ENCODE measurements at places on chromosomes 3 and 15.

GRCh38 chr15:75532413-75533250 is 46.5 kb downstream of the PTPN9 start:
- no peak for DNase-seq

GRCh38 chr3:43423639-43424038 is 137.3 kb downstream of the SNRK start:
- no peak for DNase-seq

DNA sequence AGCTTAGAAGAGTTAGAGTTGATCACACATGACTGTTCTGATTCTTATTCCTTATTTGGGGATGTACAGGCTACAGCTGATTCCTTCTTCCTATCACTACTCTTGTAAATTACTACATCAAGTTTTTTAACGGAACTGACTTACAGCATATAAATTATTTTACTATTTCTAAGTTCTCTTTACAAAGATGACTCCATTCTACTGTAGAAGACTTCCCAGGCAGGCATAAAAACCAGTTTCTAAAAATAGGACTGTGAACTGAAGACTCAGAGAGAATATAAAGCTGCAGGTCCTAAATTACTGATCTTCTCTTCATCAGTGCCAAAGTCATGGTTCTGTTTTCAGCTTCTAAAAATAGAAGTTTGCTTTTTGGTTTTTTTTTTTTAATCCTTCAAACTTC is 38.9 kb downstream of the ANO10 start:
- no peak for DNase-seq

- no peak for DNase-seq
Observed at GRCh38 chr15:39468331-39468730, 112.5 kb upstream of the THBS1 start.

- no peak for DNase-seq
Observed at GRCh38 chr3:45223889-45224727, 2.0 kb downstream of the TMEM158 start.

GRCh38 chr15:68431037-68431791 is 749 bp downstream of the ITGA11 start:
- no peak for DNase-seq

- DNase-seq, result no peak
Observed at GRCh38 chr3:129503471-129504291, 24.8 kb upstream of the RHO start.

DNA sequence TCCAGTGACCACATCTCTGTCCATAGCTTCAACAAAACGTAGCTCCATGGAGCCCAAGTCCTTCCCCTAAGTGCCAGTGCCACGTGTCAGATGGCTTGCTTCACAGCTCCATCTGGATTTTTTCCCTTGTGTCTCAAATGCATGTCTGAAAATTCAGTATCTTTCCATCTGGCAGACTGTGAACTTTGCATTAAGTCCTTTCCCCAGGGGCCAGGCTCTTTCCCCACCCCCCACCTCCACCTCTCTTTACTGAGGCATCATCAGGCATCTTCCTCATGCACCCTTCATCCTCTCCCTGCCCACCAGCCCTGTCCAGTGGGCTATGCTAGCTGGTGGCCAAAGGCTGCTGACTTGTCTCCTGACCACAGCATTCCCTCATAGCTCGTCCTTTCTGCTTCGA is 53.7 kb downstream of the PDIA5 start:
- DNase-seq, result no peak

DNA sequence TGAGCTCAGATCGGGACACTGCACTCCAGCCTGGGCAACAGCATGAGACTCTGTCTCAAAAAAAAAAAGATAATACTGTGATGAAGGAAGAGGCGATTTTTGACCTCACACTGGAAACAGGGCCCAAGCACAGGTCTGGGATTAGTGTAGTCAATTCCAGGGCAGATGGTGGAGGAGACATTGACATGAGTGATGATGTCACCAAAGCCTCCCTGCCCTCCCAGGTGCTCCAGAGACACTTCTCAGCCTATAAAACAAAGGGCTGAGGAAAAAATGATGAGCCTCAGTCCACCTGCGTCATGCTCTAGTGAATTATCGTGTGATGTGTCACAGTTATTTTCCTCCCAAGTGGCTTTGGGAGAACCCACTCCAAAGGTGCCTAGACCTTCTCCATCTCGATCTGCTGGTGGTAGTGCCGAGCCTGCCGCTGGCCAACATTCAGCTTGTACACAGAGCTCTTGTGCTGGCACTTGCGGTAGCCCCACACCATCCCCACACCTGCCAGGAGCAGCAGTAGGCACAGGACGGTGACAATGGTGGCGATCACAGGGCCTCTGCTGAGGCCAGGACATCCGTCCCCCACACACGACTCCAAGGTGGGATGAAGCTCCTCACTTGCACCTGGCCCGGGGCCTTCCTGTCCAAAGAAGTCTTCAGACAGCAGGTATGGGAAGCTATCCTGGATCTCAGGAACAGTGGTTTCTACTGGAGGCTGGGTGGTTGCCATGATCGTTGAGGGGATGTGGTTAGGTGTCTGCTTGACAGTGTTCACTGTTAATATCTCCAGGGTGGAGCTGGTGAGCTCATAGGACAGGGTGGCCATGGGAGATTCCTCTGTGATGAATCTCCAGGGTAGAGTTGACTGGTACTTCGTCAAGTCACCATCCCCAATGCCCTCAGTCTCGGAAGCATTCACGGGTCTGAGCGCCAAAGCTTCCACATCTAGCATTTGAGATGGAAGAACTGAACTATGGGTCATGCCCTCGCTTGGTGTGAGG is 38.8 kb downstream of the CRTAP start:
- no peak for DNase-seq

- DNase-seq, result no peak
Observed at GRCh38 chr3:44015170-44015569, 226.5 kb upstream of the TOPAZ1 start.
